ENCODE measurements at places on chromosomes 7 and 10. TPM values are rescaled to one million over a fixed set of nuclear protein-coding genes. Genes with fewer than 3 reads are reported as not detected.

Gene WNT8B
- total RNA-seq, result not detected

Gene EN2
- not detected for total RNA-seq

Gene TFR2
- total RNA-seq, result 0.44 TPM

Gene LRRC17
- 5.7 TPM for total RNA-seq

Gene NME8
- not detected for total RNA-seq

Gene HYAL4
- 1.3 TPM for total RNA-seq

Gene STAMBPL1
- 73.2 TPM for total RNA-seq

Gene ZNF33B
- 4.4 TPM for total RNA-seq

Gene CCDC3
- total RNA-seq, result under 0.01 TPM

Gene AGBL3
- 0.22 TPM for total RNA-seq

Gene ADCYAP1R1
- not detected for total RNA-seq

Gene C10orf88
- total RNA-seq, result 10.5 TPM

Gene CYP2C8
- total RNA-seq, result not detected

Gene C7orf57
- under 0.01 TPM for total RNA-seq
